Cardiac ventricle fibroblast (primary cell): ENCODE measurements at places on chromosomes 6 and 20. TPM values are rescaled to one million over a fixed set of nuclear protein-coding genes. Genes with fewer than 3 reads are reported as not detected.

SAPCD1 gene
- total RNA-seq = 0.44 and 0.50 TPM in 2 replicates

HFE gene
- total RNA-seq = 12.0 and 14.8 TPM in 2 replicates

CLDN20 gene
- not detected in 2 replicates for total RNA-seq

TGM2 gene
- 15.2 and 16.8 TPM in 2 replicates for total RNA-seq

TCF19 gene
- 1.8 and 3.0 TPM in 2 replicates for total RNA-seq
